ENCODE measurements at places on chromosomes 5 and 9.

GRCh38 chr5:174755106-174755505 is 30.7 kb downstream of the MSX2 start:
- no peak for DNase-seq

DNA sequence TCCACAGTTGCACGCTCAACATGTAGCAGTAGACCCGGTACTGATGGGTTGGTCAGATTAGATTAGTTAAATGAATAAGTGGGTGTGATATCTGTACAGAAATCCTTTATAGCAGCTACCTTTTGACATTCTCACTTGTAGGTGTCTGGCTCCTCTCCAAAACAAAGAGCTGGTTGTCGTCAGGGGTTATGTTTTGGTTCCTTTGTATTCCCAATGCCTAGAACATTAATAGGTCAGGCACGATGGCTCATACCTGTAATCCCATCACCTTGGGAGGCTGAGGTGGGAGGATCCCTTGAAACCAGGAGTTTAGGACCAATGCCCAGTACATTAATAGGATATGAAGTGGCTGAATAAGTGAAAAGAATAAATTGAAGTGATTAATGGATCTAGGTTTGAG is 182.1 kb downstream of the SNCAIP start:
- DNase-seq: no peak

- DNase-seq: no peak
Observed at GRCh38 chr5:41878173-41878572, 7.9 kb upstream of the OXCT1 start.

DNA sequence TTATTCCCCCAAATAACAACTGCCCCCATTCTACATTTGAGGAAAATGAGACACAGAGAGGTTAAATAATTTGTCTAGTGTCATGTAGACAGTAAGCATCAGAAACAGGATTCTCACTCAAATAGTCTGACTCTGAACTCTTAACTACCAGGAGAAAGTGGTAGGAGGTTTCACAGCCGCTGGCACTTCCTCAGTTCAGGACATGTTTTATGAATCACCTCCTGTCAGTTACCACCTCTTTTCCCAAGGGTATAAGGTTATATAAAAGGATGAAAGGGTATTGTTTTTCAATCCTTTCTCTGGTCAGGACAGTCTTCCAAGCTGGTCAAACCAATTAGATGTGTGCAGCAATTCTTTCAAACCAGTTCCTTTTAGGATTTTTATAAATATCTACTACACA is 52.1 kb downstream of the TSSK1B start:
- DNase-seq: peak; percentile 26

DNA sequence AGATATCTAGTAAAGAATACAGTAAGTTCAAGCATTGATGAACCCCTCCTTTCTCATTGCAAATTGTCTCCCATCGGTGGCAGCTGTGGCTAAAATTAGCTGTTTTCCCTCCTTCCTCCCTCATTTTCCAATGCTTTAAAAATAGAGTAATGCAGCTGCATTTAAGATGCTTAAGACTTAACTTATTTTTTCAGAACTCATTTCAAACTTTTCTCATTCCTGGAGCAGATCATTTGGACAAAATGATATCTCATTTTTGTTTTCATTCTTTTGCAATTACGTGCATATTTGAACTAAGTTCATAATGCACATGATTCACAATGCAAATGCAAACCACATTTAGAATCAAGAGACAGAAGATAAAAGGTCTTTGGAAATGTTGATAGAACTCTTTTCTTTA is 14.6 kb downstream of the HSPB3 start:
- DNase-seq: peak; percentile 62

- no peak for DNase-seq
Observed at GRCh38 chr5:62623271-62623670, 44.7 kb downstream of the LRRC70 start.

- peak; percentile 86 for DNase-seq
Observed at GRCh38 chr5:109866051-109866450, 176.3 kb downstream of the MAN2A1 start.

GRCh38 chr9:115988701-115989100 is 164.9 kb upstream of the PAPPA start:
- no peak for DNase-seq

- no peak for DNase-seq
Observed at GRCh38 chr5:31047621-31048020, 145.9 kb upstream of the CDH6 start.

DNA sequence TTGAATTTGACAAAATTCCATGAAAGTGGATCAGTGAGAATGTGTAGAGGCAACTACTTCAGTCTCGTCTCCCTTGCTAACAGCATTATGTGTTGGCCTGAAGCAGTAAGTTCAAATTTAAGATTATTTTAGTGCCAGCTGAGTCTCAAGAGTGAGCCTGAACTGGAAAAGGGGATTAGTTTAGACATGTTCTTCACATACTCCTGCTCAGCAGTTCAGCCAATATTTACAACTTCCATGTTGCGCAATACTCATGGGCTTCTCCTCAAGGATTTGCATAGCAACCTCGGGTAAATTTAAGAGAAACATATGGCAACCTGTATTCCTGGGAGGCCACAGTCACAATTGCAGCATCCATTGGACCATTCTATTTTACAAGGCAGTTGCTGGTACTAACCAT is 553.8 kb downstream of the PTPRD start:
- DNase-seq: peak; percentile 74

GRCh38 chr5:1392261-1392660 is 47.4 kb upstream of the CLPTM1L start:
- no peak for DNase-seq

DNA sequence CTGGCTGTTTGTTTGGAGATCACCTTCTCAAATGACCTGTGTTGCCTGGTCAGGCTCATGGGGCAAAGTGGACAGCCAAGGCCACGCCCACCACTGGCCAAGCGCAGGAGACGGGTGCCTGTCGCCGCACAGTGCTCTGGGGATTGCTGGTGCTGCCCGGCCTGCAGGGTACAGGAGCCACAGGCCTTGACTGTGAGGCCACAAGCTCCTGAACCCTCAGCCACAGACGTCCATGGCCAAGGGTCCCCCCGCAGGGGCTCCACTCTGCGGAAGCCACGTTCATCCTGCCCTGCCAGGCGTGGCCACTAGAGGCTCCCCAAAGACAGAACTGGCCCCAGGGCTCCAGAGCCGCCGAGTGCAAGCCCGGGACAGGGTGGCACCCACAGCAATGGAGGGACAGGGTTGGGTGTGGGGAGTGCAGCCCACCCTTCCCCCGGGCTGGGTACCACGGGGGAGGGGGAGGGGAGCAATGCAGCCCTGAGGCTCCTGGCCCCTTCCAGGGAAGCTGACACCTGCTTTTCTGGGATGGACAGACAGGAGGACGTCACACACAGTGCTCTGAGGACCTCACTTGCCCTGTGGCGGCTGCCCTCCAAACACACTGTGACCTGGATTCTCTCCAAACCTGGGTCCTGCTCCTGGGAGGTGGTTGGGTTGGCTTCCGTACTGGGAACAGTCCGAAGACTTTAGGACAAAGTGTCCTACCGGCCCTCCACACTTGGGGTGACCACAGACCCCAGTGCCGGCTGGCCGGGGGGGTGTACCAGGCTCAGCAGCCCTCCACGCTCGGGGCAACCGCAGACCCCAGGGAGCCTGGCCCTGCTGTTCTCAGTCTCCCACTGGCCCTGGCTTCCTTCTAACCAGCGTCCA is 21.5 kb downstream of the TPPP start:
- peak; percentile 31 for DNase-seq

DNA sequence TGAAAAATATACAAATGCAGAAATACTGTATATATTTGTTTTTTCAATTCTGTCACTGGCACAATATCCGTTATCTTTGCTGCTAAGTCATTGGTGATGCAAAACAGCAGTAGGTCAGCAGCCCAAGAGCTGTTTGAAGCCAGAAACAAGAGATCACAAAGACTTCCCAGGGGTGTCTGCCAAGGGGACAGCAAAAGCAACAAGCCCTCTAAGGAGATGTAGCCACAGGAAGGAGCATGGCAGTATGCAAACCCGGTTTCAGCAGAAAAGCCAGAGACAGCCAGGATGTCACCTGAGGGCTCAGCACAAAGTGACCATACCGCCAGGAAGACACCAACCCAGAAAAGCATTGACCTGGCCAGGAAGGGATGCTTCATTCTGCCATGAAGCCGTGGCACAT is 241.5 kb downstream of the ARRDC3 start:
- DNase-seq: no peak

- peak; percentile 25 for DNase-seq
Observed at GRCh38 chr9:105994970-105995369, 300.6 kb downstream of the TMEM38B start.

DNA sequence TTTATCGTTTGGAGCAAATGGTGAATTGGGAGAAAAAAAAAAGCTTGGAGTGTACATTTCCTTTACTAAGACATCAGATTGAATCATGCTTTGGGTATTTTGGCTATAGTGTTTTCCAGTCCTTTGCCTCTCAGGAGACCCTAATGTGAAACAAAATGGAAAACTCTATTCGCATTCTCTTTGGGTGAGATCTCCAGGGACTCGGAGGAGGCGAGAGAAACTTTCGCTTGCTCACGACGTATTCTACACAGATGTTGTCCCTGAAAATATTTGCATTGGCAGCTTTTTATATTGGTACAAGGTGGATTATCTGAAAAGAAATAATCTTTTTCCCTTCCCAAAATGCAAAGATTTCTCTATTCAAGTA is 1240.1 kb upstream of the WWC1 start:
- peak; percentile 2 for DNase-seq

DNA sequence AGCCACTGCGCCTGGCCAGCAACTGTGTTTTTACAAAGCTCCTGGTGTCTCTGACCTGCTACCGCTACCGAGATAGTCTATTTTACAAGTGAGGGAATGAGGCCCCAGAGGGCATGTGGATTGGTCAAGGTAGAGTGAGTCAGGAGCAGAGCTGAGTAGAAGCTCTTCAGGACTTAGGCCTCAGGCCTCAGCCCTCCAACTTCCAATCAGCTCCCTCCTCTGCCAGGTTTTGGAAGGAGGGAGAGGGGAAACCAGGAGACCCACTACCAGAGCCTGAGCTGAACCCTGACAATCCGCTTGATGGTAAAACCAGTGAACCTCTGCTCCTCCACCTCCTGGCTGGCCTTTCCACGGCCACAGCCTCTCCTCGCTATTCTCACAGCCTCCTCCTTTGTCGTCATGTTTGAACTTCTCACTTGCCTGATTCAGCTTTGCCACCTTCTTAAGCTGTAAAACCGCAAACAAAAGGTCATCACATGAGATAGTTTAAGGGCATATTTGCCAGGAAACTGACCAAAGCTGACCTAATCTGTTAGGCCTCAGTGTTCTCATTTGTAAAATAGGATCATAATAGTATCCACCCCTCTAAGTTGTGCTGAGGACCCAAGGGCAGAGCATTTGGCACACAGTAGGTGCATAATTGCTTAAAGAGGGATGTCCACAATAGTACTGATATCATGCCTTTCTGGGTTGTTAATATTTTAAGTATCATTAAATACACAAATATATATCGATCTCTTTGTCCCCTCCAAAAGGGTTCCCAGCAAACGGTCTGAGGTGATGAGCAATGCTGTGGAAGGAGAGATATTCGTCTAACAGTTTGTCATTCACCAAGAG is 1.7 kb downstream of the TRAF1 start:
- no peak for DNase-seq

DNA sequence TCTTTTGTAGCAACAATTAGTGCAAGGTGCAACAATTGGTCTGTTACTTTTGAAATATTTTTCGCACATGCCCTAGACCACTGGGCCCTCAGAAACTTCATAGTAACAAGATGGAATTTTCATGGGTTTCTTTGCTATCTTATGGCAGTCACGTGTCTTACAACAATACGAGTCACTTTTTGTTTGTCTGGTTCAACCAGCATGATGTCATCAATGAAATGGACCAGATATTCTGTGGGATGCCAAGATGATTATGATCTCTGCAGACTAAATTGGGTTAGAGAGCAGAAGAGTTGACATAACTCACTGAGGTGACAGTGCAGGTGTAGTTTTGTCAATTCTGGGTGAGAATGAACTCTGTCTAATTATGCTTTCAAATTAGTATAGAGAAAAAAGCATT is 239.6 kb upstream of the RIOK2 start:
- DNase-seq: peak; percentile 61

GRCh38 chr9:13263511-13263910 is 16.0 kb downstream of the MPDZ start:
- DNase-seq: peak; percentile 19

DNA sequence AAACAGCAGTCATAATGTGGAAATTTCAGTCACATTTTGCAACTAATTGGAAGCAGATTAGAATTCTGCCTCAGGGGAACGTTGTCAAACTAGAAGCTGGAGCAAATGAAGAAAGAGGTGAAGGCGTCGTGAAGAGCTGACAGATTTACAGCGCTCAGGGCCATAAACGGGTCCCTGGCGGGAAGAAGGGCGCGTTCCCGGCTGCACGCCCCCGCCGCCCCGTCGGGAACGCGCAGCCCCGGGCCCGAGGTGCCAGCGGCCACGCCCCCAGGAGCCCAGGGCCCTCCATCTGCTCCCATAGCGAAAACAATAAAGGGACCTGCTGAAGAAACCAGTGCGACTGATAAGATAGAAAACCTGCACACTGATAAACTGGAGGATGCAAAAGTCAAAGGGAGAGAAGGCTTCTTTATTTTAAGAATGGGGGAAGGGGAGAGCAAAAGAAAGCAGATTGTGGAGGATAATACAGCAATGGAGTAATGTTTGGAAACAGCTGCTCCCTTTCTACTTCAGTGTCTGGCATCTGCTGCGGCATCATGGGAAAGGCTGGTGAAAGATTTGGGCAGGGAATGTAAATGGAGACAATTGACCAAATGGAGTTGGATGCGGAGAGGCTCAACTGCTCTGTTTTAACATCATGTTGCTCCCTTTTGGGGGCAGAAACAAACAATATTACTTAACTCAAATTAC is 11.1 kb downstream of the ZNF608 start:
- DNase-seq: peak; percentile 86

GRCh38 chr5:81665795-81666194 is 85.1 kb downstream of the SSBP2 start:
- DNase-seq: no peak

Data from fibroblast of mammary gland (primary cell).